ENCODE measurements at places on chromosomes 7 and 10.

- DNase-seq, result no peak
Measured at GRCh38 chr10:88647061-88647615, 17.1 kb upstream of the LIPF start.

- DNase-seq, result no peak
Measured at GRCh38 chr10:29828440-29828894, 193.7 kb upstream of the SVIL start.

- peak; percentile 83 for DNase-seq
Measured at GRCh38 chr10:103659674-103660363, 166.3 kb downstream of the NEURL1 start.

GRCh38 chr10:112375721-112376395 lies 1.9 kb downstream of the ACSL5 start:
- DNase-seq, result peak; percentile 19

DNA sequence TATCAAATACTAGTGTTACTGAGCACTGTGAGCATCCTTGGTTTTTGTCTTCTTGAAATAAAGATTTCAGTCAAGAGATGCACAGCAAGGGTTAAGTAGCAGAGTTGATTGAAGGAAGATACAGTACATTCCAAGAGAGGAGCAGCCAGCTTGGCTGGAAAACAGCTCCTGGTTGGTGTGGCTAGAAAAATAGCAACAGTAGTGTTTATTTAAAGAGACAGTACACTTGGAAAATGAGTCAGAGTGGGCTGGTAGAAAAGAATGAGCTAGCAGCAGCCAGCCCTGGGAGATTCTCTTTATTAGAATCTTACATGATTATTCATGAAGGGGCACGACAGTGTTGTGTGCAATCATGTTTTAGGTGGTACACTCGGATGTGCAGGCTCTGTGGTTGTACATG lies 1016.4 kb upstream of the SORCS1 start:
- peak; percentile 69 for DNase-seq

GRCh38 chr10:13003759-13004158 lies 2.2 kb upstream of the CCDC3 start:
- no peak for DNase-seq

DNA sequence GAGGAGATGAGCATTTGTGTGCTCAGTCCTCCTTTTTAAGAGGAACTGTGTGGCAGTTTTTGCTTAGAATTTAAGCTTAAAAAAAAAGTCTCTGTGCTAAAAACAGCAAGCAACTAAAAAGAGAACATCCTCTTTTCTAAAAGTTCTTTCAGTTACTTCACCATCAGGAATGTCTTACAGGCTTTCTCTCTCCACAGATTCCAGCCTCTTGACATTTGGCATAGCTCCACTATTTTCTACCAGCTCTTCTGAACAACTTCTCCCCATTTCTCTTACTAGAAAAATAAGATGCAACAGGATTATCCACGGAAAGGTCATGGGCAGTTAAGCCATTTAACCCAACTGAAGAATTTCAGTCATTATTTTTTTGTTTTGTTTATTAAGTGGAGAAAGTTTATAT lies 13.2 kb downstream of the PCLO start:
- peak; percentile 6 for DNase-seq

DNA sequence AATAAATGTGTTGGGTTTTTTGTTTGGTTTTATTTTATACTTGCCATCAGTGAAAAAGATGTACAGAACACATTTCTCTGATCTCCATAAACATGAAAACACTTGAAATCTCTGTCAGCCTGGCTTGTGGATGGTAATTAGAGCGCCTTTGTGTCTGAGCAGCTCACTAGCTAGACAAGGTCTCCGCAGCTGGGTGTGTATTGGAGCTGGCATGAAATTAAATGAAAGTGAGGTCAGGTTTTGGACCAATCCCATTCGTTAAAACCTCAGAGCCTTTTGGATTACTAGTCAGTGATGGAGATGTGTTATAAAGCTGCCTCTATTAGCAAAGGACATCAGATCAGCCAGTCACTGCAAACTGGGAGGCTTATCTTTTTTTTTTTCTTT lies 2.7 kb downstream of the FRAT1 start:
- no peak for DNase-seq

GRCh38 chr10:7444551-7445121 lies 33.8 kb upstream of the SFMBT2 start:
- DNase-seq, result no peak

- DNase-seq, result no peak
Measured at GRCh38 chr7:24899905-24900304, 80.1 kb downstream of the OSBPL3 start.

- no peak for DNase-seq
Measured at GRCh38 chr10:14325325-14325955, 5.3 kb downstream of the FRMD4A start.

GRCh38 chr10:121690152-121690848 lies 92.1 kb upstream of the FGFR2 start:
- DNase-seq, result peak; percentile 44

DNA sequence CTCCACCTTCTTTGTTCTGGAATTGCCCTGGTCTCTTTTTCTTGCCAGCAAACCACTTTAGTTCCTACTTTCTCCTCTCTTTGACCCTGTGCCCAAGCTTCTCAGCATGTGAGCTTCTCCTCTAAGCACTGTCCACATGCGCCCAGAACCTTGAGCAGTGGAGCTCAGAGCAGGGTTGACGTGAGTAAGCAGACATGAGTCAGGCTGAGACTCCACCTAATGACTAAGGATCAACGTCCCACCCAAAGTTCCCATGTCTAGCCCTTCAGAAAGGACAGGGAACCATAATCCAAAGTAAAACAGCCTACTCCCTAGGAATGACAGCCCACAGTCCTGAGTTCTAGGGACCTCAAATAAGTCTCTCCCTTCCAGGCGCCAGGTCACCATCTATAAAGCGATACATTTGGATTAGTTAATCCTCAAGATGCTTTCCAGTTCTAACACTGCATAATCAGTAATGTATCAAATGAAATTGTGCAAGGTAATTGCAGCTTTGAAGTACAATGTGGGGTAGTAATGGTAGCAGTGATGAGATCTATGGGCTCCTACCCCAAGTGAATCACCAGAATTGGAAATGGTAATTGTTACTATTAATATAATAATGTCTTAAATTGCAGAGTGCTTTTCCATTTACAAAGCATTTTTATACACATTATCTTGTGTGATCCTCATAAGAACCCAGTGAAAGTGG lies 44.5 kb downstream of the KCNMA1 start:
- peak; percentile 58 for DNase-seq

- no peak for DNase-seq
Measured at GRCh38 chr7:8129318-8129659, 132.7 kb downstream of the ICA1 start.

- no peak for DNase-seq
Measured at GRCh38 chr10:103517234-103518085, 24.0 kb downstream of the NEURL1 start.

- DNase-seq, result no peak
Measured at GRCh38 chr10:96918214-96919002, 86.3 kb downstream of the LCOR start.
